ENCODE measurements at places on chromosomes 1 and 21.

- DNase-seq: no peak
Observed at GRCh38 chr1:19744335-19744743, 55.4 kb downstream of the TMCO4 start.

DNA sequence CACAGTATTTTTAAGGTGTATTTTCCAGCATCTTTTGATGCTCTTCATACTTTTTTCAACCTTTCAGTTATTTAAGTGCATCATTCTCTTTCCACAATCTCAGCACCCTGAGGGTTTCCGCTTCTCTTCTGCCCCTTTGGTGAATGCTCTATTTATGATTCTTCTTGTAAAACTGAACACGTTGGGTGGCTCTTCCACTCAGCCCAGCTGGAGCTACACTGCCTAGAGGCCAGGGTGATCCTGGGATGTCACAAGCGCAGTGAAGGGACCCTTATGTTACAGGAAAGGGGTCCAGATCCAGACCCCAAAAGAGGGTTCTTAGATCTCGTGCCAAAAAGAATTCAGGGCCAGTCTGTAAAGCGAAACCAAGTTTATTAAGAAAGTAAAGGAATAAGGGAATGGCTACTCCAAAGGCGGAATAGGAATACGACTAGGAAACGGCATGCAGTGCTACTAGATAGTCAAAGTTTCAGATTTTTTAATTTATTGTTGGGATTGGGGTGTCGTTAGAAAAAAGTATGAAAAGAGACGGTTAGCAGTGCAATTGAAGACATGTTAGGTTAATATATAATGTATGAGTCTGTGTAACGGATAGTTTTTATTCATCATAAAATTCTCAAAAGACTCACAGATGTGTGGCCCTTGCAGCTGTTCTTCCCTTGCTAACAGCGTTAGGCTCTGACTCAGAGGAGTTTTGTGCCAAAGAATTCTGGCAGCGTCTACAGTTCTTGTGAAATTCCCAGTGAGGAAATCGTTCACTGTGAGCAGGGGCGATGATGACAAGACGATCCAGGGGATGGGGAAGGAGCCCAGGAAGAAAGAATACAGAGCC, 14.4 kb upstream of the ERVH48-1 start:
- DNase-seq: no peak

DNA sequence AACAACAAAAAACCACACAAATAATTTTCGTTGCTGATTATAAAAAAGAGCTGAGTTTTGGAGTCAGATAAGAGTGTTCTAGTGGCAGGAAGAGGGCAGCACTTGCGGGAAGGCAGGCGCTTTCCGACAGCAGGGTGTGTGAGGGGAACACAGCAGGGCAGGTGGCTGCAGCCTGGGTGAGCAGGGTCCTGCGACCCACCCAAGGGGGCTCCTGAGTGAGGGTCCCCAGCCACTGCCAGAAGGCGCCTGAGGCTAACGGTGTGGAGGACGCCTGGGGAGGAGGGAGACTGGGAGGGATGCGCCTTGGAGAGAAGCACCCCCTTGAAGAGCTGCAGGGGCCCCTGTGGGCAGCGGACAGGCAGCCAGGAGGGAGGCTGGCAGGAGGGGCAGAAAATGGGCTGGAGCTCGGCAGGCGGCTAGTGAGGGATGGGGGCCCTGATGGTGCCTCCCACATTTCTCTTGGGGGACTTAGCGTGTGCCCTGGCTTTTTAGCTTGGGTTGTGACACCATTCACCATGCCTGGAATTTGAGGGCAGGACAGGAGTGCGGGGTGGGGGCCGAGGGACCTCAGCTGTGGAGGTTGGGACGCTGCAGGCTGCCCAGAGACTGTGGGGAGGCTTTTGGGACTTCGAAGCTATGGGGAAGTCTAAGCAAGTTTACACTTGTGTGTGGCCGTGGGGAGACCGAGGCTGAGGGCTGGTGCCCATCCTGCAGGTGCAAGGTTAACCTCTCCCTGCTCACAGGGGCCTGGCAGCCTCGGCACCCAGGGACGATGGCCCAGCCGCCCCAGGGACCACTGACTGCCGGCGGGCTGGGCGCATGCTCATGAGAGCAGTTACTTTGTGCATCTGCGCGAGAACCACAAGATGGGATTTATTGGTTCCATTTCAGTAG, 111.4 kb downstream of the SIK1 start:
- DNase-seq: no peak

DNA sequence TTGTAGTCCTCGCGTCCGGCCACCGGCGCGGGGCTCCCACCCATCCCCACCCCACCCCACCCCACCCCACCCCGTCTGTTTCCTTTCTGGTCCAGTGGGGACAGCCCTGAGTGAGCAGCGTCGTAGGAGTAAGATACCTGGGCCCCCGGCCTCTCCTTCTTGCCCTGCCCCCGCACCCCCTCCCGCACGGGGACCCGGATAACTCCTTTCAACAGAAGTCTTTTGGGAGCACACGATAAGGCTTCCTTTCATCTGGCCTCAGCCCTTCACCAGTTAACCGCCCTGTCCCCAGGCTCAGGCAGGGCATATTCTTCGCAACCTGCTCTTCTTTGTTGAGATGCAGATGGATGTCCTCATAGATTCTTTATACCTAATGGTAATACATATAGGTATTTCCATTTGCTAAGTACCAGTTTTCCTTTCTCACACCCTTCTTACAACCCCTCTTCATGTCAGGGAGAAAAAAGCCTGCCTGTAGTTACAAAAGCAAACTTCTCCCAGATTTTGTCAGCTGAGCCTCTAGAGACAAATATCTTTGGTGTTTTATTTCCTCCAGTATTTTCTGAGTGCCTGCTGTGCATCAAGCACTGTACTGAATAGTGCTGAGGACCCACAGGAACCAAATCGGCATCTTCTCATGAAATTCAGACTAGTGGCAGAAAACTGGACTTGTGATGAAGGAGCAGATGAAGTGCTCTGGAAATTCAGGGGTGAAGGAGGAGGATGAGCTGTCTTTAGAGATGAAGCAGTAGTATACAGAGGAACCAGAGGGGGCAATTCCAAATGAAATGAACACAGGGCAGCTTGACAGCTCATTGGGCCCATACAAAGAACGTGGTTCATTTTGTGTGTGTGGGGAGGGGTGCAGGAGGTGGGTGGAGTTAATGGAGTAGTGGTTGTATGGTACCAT, 33.6 kb downstream of the SLC2A1 start:
- no peak for DNase-seq

DNA sequence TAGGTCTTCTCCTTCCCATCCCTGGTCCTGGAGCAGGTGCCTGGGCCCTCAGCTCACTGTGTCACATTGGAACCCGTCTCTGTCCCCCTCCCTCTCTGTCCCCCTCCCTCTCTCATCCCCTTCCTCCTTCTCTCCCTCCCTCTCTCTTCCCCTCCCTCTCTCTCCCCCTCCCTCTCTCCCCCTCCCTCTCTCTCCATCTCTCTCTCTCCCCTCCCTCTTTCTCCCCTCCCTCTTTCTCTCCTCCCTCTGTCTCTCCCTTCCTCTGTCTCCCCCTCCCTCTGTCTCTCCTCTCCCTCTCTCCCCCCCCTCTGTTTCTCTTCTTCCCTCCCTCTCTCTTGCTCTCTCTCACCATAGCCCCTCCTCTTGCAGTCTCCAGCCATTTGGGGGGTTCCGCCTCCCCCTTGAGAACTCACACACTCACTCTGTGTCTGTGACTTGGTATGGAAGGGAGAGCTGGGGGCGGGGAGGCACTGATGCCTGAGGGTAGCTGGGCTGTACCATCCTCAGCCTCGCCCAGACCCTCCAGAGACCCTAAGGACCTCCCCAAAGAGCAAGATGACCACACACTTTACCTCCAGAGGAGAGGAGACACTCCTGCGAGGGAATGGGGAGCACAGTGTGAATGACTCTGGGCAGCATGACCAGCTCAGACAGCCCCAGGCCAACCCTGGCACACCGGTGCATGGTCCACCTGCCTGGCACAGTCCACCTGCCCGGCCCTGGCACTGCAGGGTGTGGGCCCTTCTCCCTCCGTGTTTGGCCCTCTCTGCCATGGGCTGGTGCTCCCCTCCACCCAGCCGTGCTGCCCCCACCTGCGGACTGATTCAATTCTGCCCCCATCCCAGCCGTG, 102.8 kb upstream of the ARHGEF16 start:
- no peak for DNase-seq

DNA sequence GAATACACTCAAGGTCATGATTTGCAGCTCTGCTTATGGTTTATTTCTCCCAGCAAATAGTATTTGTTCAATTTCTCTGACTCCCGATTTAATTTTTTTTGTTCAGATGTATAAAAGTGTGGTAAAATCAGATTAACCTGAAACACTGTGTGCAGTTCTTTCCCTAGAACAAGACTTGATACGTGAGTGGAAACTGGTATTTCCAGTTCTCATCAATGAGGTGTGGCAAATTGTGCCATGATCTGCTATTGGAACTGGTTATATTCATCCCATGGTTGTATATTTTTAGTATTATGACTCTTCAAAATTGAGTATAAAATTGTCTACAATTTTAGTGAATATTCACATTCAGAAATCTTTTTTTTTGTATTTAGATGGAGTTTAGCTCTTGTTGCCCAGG, 76.8 kb upstream of the IVNS1ABP start:
- no peak for DNase-seq

GRCh38 chr1:150168960-150169601, 19.4 kb downstream of the PLEKHO1 start:
- DNase-seq: peak; percentile 76

GRCh38 chr1:53377438-53377841, 49.6 kb upstream of the LRP8 start:
- DNase-seq: no peak

DNA sequence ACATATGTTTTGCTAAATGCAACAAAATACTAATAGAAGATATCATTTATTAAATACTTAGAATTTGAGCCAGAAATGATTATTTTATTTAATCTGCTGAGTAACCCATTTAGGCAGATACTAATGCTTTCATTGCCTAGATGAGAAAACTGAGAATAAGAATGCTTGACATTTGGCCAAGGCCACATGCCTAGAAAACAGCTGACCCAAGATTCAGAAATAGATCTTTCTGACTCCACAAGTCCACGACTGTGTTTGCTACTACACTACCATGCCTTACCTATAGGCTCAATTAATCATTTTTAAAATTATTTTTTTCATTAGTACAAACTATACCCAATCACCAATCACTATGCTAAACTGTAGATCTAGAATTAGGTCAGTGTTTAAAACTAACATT, 129.7 kb downstream of the ATP1B1 start:
- DNase-seq: no peak

DNA sequence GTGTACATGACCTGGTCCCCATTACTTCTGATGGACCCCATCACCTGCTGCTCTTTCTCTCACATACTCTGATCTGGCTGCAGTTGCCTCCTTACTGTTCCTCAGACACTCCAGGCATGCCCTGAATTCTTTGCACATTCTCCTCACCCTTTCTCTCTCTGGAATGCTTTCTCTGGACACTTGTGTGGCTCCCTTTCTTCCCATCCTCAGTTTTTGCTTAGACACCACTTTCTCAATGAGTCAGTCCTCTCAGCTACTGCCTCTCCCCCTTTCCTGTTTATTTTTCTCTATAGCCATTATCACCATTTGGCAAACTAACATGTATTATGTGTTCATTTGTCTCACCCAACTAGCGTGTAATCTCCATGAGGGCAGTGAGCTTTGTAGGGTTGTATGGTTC, 28.1 kb downstream of the PLXNA2 start:
- DNase-seq: no peak

DNA sequence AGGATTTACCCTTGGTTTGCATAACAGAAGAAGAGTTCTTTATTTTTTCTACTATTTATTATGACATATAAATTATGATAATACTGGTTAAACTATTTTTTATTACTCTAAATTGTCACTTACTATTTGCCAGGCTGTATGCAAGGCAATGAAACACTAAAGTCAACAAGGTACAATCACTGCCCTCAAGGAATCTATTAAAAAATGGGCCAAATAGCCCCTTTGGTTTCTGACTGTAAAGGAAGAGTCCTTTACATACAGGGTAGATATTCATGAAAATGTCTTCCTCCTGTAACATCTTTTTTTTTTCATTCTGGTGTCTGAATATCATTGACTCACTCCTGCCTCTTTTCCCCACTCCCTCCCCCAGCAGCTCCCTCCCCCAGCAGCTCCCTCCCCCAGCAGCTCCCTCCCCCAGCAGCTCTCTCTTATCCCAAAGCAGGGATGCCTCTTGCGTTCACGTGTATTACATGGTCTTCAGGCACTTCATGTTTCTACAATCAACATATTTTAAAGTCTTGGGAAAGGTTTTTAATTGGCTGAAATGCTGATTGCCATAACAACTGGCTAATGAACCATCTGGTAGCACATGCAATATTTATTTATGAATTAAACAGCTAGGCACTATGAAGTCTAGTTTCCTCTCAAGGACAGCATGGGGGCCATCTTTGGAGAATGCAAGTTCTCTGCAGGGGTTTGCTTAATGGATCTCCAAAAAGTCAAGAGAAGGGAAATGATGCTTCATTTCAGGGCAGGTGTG, 400.4 kb upstream of the PLXNA2 start:
- DNase-seq: no peak

DNA sequence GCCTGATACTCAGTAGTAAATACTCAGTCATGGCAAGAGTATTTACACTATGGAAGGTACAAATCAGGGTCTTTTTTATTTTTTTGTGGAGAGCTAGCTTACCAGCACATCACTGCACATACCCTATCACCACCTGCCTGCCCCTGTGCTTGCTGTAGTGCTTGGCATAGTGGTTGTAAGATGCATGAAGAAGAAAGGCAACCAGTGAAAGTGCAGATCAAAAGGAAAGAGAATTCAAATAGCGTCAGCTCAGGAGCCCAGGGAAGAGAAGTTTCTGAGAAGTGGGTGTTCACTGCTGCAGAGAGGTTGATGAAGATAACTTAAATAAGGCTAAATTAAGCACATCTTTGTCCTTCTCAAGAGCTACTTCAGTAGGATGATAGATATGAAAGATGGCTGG, 76.0 kb downstream of the DTL start:
- no peak for DNase-seq

GRCh38 chr1:228794810-228795209, 59.5 kb downstream of the RHOU start:
- peak; percentile 54 for DNase-seq

GRCh38 chr1:245001252-245001651, 136.9 kb upstream of the HNRNPU start:
- DNase-seq: no peak

DNA sequence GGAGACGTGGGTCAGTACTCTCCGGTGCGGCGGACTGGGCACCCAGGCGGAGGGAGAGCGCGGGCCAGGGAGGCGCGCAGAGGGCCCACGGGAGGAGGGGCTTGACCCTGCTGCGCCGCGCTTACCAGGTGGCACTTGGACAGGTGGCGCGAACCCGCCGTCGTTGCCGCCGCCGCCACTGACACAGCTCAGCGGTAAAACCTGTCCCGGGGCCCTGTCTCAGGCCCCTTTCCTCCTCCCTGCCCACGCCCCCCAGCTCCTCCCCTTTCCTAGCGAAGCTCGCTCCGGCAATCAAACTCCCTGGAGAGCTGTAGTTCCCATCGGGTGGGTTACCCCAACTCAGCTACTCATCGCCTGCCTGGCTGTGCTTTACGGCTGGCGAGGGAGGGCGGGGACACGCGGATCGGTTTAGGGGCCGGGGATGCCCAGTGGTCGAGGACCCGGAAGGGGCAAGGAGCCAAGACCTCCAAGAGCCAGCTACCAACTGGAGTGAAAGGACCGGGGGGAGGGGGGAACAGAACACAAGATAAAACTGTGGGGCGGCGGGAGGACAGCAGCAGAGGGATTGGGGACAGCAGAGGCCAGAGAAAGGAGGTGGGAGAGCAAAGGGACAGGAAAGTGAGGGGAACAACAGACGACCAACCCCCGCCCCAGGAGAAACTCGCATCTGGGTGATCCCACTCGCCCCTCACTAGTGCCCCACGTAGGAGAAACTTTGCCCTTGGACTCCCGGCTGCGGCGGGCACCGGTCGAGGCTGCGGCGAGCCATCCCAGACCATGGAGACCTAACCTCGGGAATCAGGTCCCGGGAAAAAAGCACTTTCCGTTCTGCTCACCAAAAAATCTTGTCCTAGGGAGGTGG, 2.9 kb downstream of the GFI1 start:
- peak; percentile 84 for DNase-seq

- no peak for DNase-seq
Observed at GRCh38 chr1:115781851-115782250, 13.3 kb upstream of the CASQ2 start.

All from stimulated activated CD8-positive, alpha-beta memory T cell treated with anti-CD3 and anti-CD28 coated beads, Interleukin-4, amount 100 ng/mL, for 48 hours (primary cell).